Bronchus fibroblast of lung (primary cell): ENCODE measurements at places on chromosomes 5 and 9. TPM values are rescaled to one million over a fixed set of nuclear protein-coding genes. Genes with fewer than 3 reads are reported as not detected.

PGM5 gene
- 0.34 and 1.0 TPM in 2 replicates for total RNA-seq

APBA1 gene
- total RNA-seq, result 1.5 and 1.9 TPM in 2 replicates

EFNA5 gene
- total RNA-seq, result 3.7 and 4.2 TPM in 2 replicates

HSPB3 gene
- not detected in 2 replicates for total RNA-seq

ENTPD2 gene
- not detected in 2 replicates for total RNA-seq

ZNG1F gene
- 2.7 and 7.4 TPM in 2 replicates for total RNA-seq
